ENCODE measurements at places on chromosomes 6 and 20. TPM values are rescaled to one million over a fixed set of nuclear protein-coding genes. Genes with fewer than 3 reads are reported as not detected.

DNA sequence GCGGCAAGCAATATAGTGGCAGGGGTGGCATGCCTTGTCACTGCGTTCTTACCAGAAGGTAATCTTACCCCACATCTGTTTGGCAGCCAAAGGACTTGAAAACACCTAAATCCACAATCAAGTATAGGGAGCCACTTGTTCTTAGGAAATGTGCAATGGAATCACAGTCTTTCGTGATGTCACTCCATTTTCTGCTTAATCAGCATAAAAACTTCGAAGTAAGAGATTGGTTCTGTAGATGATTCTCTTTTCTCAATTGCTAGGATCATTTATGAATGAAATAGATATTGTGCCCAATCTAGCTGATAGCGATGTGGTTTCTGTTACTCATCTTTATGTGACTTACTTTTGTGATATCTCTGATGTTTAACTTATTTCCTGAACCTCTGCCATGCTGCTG, 89.0 kb downstream of the SLC22A3 start:
- no peak for ATAC-seq

Gene SPEF1
- 0.64 TPM for total RNA-seq

Gene OSTM1
- 18.6 TPM for total RNA-seq

GRCh38 chr20:32582659-32583580, 2.2 kb downstream of the NOL4L start:
- ATAC-seq = peak; percentile 60

Gene BANF2
- not detected for total RNA-seq

Gene KCNQ2
- total RNA-seq = 49.7 TPM

- no peak for ATAC-seq
These were observed 21.7 kb upstream of the TGM2 start for GRCh38 chr20:38186788-38187221.

- no peak for ATAC-seq
These were observed 270.3 kb upstream of the ECI2 start for GRCh38 chr6:4405621-4406212.

GRCh38 chr20:53609491-53610445, 16.1 kb upstream of the ZNF217 start:
- peak; percentile 26 for ATAC-seq

DNA sequence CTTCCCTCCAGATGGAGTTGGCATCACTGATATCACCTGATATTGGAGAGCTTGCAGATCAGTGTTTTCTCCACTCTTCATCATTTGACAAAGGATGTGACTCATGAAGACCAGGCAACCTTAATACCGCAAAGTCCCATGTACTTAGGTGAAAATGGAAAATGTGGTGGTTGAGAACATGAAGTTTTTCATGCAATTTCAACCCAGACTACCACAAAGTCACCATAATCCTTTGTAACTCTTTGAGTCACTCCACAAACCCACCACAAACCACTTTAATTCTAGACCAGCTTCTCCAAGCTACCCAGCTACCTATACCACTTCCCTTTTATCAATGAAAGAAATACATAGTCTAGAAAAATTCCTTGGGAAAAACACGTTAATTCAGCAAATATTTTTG, 7.1 kb downstream of the NHLRC1 start:
- no peak for ATAC-seq

DNA sequence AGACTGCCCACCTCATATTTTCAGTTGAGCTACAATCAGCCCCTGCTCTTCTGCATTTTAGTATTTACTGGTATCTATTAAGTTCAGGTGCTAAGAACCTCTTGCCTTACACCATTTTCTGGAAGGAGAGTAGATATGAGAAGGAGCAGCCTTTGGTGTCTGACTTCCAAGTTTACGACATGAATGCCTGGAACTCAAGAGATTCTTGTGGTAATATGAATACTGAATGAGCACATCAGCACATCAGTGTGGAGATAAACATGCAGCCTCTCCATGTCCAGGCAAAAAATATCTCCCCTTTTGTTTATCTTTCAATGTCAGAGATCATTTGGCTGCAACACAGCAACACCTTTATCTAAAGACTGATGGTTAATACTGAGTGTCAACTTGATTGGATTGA, 65.8 kb upstream of the THEMIS start:
- no peak for ATAC-seq

Gene CGAS
- 0.16 TPM for total RNA-seq

- ATAC-seq = no peak
These were observed 210.0 kb downstream of the PTPRT start for GRCh38 chr20:42979720-42980119.

- no peak for ATAC-seq
These were observed 159.4 kb upstream of the CITED2 start for GRCh38 chr6:139533573-139534471.

DNA sequence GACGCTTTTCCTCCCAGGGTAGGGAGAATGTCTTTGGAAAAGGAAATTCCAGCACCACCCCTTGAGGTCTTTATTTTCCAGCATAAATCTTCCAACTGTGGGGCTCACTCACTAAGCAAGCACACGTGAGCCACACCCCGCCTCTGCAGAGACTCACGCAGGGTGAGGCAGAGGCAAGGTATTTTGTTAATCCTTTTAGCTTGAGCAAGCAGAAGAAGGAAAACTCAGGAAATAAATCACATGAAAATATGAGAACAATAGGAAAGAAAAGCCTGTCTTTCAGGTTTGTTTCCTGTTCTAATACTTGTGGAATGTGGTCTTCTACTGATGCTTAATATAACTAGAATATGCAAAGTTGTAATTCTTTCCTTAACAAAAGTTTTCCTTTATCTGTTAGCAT, 4.1 kb upstream of the PHACTR2 start:
- ATAC-seq = peak; percentile 27

Gene ABHD16B
- not detected for total RNA-seq

Gene OR2B6
- total RNA-seq = 0.81 TPM

DNA sequence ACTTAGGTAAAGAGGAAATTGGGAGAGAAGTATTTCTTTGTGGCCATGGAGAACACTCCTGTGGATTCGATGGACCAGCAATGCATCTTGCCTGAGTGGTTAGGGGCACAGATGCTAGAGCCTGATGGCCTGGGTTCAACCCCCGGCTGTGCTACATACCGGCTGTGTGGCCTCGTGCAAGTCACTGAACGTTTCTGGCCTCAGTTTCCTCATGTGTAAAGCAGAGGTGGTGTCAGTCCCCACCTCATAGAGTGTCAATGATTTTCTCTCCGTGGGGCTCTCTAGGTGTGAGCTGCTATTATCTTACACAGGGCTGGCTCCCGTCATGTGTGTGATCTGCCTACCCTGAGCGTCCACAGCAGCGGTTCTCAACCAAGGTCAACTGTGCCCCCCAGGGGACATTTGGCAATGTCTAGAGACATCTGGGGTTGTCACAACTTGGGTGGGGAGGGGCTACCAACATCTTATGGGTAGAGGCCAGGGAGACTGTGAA, 50.0 kb upstream of the PTPN1 start:
- ATAC-seq = no peak

GRCh38 chr20:58657262-58657661, 6.2 kb downstream of the STX16 start:
- ATAC-seq = no peak

GRCh38 chr20:57612916-57613315, 7.3 kb downstream of the ZBP1 start:
- ATAC-seq = no peak

DNA sequence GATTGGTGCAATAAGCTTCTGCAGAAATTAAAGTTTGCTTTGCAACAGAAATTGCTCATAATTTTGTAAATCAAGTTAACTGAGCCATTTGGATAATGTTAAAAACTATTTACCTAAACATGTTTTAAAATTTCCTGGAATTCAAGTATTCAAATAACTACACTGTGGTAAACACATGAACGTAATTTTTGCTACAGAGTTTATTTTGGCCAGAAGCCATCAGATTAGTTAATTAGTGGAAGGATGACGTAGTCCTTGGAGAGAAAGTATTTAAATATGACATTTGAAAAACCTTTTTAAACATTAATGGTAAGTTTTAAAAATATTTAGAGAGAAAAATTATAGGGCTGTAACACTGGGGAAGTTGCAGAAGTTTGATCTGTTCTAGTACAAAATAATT, 121.2 kb upstream of the UST start:
- ATAC-seq = no peak

DNA sequence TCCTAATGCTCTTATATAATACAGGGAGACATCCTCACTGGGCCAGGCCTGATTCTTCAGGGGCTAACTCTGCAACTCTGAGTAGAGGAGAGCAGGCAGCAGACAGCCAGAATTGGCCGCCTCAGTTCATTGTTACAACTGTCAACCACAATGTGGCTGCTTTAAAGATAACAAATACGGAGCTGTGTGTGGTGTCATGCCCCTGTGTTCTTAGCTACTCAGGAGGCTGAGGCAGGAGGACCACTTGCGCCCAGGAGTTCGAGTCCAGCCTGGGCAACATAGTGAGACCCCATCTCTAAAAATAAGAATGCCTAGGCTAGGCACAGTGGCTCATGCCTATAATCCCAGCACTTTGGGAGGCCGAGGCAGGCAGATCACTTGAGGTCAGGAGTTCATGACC, 34.3 kb downstream of the CEP250 start:
- ATAC-seq = no peak

Gene MAFB
- total RNA-seq = 4.9 TPM

GRCh38 chr6:29967379-29968010, 25.2 kb downstream of the HLA-A start:
- peak; percentile 25 for ATAC-seq

- ATAC-seq = no peak
These were observed 205.0 kb upstream of the RIMS1 start for GRCh38 chr6:71681234-71681867.

- ATAC-seq = no peak
These were observed 36.7 kb downstream of the HNF4A start for GRCh38 chr20:44392088-44392775.

Gene KHDC1L
- 1.6 TPM for total RNA-seq

- no peak for ATAC-seq
These were observed 1.5 kb upstream of the SLC2A4RG start for GRCh38 chr20:63737945-63738686.

Gene LY6G6F
- not detected for total RNA-seq

Gene PLG
- total RNA-seq = 0.78 TPM

Gene C6orf15
- total RNA-seq = 1.00 TPM

- peak; percentile 53 for ATAC-seq
These were observed 366.5 kb downstream of the QKI start for GRCh38 chr6:163780994-163781393.

- no peak for ATAC-seq
These were observed 11.3 kb downstream of the PTGIS start for GRCh38 chr20:49556621-49557020.

Gene FAM120B
- total RNA-seq = 20.7 TPM

- ATAC-seq = peak; percentile 60
These were observed 58.1 kb upstream of the PLEKHG1 start for GRCh38 chr6:150541576-150541975.

- ATAC-seq = no peak
These were observed 362.0 kb upstream of the CITED2 start for GRCh38 chr6:139736325-139736906.

Data from motor neuron (in vitro differentiated cells).